ENCODE measurements at places on chromosomes 7 and 10.

DNA sequence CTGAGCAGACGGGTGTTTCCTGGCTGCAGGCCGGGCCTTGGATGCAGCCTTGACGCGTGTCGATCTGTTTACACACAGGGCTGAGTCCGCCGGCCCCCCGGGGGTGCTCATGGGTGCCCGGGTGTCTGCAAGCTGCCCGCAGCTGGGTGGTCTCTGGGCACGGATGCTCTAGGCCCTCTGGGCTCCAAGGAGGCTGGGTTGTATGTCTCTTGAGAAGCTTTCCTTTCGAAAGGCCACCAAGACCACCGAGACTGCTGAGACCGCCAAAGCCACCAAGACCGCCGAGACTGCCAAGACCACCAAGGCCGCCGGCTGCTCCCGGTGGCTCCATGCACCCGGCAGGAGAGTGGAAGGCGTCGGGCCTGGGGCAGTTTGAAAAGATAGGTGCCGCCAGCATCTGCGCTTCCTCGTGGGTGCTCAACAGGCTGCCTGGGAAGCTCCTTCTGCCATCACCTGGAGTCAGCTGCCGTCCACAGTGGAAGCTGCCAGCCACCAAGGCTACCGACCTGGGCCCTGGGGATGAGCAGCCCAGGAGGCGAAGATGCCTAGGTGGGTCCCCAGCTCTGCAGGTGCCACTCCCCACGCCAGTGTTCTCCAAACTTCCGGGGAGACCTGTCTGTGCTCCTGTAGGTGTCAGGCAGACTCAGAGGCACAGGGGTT lies 121.1 kb downstream of the INPP5A start:
- H3K4me3 ChIP-seq: no peak overlapping the region
- peaks cover 8% of the 10 kb centered on the region for H3K36me3 ChIP-seq
- H3K27ac ChIP-seq: no peak overlapping the region

- H3K4me3 ChIP-seq: peak overlapping the region; percentile 98
- H3K36me3 ChIP-seq: peaks cover 5% of the 10 kb centered on the region
- H3K27me3 ChIP-seq: no peaks in the 10 kb centered on the region
- DNase-seq: peak; percentile 77
- peaks cover 32% of the 10 kb centered on the region for H3K4me1 ChIP-seq
Observed at GRCh38 chr10:103193820-103194529, 903 bp upstream of the NT5C2 start.

GRCh38 chr10:33365871-33366411 lies 31.5 kb upstream of the NRP1 start:
- H3K27me3 ChIP-seq: no peaks in the 10 kb centered on the region
- DNase-seq: peak; percentile 61
- no peak overlapping the region for H3K4me3 ChIP-seq
- H3K4me1 ChIP-seq: peaks cover 30% of the 10 kb centered on the region

- H3K27me3 ChIP-seq: no peaks in the 10 kb centered on the region
- H3K27ac ChIP-seq: no peak overlapping the region
- DNase-seq: no peak
Observed at GRCh38 chr10:8894148-8894547, 839.7 kb downstream of the GATA3 start.

GRCh38 chr10:73894245-73894971 lies 16.5 kb upstream of the PLAU start:
- H3K27me3 ChIP-seq: no peaks in the 10 kb centered on the region
- peaks cover 55% of the 10 kb centered on the region for H3K4me1 ChIP-seq
- no peak overlapping the region for H3K27ac ChIP-seq
- no peak overlapping the region for H3K4me3 ChIP-seq
- peak; percentile 92 for DNase-seq

DNA sequence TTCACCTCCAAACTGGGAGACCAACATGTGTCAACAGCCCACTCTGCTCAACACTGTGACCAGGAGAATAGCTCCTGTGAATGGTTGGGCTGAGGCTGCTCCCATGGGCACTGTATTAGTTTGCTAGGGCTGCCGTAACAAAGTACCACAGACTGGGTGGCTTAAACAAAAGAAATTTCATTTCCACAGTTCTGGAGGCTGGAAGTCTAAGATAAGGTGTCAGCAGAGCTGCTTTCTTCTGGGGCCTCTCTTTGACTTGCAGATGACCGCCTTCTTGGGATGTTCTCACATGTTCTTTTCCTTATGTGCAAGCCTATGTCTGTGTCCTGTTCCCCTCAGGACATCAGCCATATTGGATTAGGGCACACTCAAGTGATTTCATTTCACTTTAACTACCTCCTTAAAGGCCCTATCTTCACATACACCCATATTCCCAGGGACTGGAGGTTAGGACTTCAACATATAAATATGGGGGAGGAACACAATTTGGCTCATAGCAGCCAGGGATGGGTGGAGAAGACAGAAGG lies 90.3 kb downstream of the CPED1 start:
- H3K27me3 ChIP-seq: no peaks in the 10 kb centered on the region
- no peak overlapping the region for H3K4me3 ChIP-seq
- H3K27ac ChIP-seq: peak overlapping the region; percentile 55

GRCh38 chr7:75866114-75866488 lies 12.7 kb upstream of the RHBDD2 start:
- H3K4me1 ChIP-seq: peaks cover 6% of the 10 kb centered on the region
- no peak overlapping the region for H3K4me3 ChIP-seq
- H3K27me3 ChIP-seq: no peaks in the 10 kb centered on the region
- no peaks in the 10 kb centered on the region for H3K36me3 ChIP-seq
- DNase-seq: peak; percentile 34

- H3K36me3 ChIP-seq: no peaks in the 10 kb centered on the region
- DNase-seq: no peak
- no peaks in the 10 kb centered on the region for H3K27me3 ChIP-seq
- H3K4me3 ChIP-seq: no peak overlapping the region
- H3K27ac ChIP-seq: no peak overlapping the region
- H3K4me1 ChIP-seq: peaks cover 13% of the 10 kb centered on the region
Observed at GRCh38 chr10:70571636-70572439, 30.7 kb downstream of the PRF1 start.

GRCh38 chr10:5906651-5907050 lies 16.6 kb downstream of the FBH1 start:
- peaks cover 77% of the 10 kb centered on the region for H3K36me3 ChIP-seq
- no peak for DNase-seq
- H3K4me3 ChIP-seq: no peak overlapping the region
- H3K27ac ChIP-seq: peak overlapping the region; percentile 33
- peaks cover 5% of the 10 kb centered on the region for H3K4me1 ChIP-seq

DNA sequence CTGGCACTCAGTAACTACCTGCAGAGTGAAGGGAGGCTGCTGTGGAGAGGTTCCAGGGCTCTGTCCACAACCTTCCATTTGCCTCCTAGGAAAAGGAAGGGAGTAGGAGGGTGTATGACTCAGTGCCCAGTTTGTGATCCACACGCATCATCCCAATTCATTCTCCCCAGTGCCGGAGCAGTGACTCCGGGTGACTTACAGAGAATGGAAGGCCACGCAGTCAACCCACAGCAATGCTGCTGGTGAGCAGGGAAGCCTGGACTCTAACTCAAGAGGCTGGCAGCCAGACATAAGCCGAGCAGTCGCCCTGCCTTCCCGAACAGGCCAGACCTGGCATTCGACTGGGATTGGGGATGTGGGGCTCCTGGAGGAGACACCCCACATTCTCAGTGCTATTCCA lies 139.9 kb downstream of the SH3PXD2A start:
- peaks cover 21% of the 10 kb centered on the region for H3K4me1 ChIP-seq
- peak; percentile 24 for DNase-seq
- no peak overlapping the region for H3K4me3 ChIP-seq
- no peak overlapping the region for H3K27ac ChIP-seq
- peaks cover 2% of the 10 kb centered on the region for H3K36me3 ChIP-seq
- no peaks in the 10 kb centered on the region for H3K27me3 ChIP-seq

Data from MCF 10A (cell line).